NCI-H1930 (cell line): ENCODE measurements at places on chromosomes 2 and 18.
A peak's percentile ranks its signal among the peaks of the same experiment; 100 is the strongest.

- no peak for DNase-seq
Observed at GRCh38 chr2:196131384-196131937, 39.9 kb downstream of the STK17B start.

GRCh38 chr2:15198051-15198450, 363.1 kb downstream of the NBAS start:
- no peak for DNase-seq

DNA sequence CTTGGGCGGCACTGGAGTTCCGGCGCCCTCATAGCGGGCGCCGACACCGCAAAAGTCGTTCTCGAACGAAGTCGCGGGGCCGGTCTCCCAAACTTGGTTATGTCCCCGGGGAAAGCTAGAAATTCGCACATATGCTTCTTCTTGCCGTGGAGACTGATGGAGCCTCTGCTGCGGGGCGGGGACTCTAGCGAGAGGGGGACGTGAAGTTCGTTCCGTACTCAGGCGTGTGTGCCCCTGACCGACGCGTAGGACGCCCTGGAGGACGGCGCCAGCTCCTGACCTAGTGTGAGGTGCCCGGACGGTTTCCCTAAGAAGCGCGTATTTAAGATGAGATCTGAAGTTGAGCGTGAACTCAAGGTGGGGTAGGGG, 465 bp downstream of the RBM44 start:
- no peak for DNase-seq

- DNase-seq, result no peak
Observed at GRCh38 chr2:218465987-218466633, 47.2 kb downstream of the VIL1 start.

DNA sequence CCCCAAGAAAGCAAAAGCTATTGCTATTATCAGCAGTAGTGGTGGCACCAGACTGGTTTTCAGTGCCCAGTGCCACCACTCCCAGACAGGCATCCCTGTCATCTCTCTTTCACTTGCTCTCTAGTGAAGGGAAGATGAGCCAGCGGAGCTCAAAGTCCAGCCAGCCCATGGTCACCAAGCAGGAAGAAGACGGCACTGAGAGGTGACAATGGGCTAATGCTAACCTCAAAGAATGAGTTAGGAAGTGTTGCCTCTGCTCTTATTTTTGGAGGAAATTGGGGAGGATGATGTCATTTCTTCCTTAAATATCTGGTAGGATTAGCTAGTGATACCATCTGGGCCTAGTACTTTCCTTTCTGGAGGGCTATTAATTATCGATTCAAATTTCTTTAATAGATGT, 1.7 kb downstream of the SP140 start:
- DNase-seq, result no peak

- DNase-seq, result no peak
Observed at GRCh38 chr18:34789768-34790344, 79.8 kb downstream of the DTNA start.

- DNase-seq, result no peak
Observed at GRCh38 chr18:907115-907884, 2.6 kb downstream of the ADCYAP1 start.

DNA sequence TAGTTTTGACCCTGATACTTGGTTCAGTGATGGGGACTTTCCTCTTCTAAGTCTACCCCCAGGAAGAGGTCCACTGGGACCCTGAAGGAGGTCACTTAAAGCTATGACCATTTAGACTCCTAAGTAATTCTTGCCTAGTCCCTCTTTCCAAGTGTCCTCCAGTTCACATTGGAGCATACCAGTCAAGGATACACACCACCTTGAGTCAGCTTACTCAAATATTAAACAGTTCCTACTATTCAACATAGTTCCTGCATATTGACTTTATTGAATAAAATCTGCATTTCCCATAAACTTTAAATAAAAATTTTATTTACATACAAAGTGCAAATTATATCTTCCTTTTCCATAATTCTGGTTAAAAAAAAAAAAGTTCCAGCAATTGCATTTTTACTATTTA, 36.3 kb downstream of the SLC5A7 start:
- DNase-seq, result no peak

DNA sequence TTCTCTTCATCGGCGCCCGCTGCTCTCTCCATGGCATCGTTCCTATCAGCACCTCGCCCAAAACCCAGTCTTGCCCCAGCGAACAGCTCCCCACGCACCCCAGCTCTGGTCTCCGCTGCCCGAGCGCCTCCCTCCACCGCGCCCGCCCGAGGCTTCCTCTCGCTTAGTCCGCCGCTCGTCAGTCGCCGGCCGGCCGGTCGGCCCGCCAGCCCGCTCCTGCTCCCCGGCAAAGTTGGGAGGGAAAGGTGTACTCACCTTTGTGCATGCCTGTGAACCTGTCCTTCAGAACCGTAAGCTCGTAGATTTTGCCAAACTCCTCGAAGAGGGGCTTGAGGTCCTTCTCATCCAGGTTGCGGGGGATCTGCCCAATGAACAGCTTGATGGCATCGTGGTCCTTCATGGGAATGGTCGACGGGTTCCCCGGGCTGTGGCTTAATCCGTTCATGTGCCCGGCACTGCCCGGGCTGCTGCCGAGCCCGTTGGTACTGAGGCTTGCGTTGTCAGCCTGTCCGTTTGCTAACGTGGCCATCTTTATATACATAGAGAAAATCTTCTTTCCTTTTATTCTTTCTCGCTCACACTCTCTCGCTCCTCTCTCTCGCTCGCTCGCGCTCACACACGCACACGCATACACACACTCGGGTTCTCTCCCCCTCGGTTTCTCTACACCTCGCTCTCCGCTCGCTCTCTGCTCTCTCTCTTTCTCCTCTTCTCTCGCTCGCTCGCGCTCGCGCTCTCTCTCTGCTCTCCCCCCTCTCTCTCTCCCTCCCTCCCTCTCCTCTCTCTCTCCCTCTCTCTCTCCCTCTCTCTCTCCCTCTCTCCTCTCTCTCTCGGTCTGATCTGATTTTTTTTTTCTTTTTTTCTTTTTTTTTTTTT, at the start of gene CELF4:
TSS of gene CELF4 (minus strand) at position 698 of the 876 bp plus-strand sequence.
- peak; percentile 50 for DNase-seq

GRCh38 chr2:207167099-207167923, 1.6 kb upstream of the KLF7 start:
- DNase-seq, result no peak

DNA sequence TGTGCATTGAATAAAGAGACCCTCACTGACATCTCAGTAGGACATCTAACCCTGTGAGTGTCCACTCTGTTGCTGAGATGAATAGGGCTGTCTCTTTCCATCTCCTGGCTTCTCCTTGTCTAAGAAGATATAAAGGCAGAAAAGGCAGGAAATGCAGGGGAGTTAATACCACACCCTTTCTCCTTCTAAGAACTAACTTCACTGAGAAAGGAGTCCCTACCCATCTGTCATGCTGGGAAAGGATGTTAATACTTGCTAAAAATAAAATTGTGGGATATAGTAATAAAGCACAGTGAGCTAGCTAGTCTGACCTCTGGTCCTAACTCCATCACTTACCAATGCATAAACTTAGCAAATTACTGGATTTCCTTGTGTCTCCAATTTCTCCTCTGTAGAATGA, 213.9 kb upstream of the FIGN start:
- no peak for DNase-seq

- DNase-seq, result no peak
Observed at GRCh38 chr2:115838539-115838938, 1396.1 kb downstream of the DPP10 start.

DNA sequence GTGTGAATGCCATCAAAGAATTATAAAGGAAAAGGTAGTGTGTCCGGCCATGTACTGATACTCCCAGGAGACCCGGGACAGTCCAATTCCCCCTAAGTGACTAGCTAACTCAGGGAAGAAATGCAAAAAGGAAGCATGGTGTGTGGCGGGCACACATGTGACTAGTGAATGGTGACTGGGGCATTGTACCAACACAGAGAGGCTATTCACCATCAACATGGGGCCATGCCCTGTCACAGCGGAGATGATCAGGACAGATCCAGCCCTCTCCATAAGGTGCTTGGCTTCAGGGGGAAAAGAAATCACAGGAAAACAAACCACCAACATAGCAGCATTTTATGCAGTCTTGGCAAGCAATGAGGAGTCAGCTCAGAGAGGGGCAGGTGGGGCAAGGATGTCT, 34.3 kb downstream of the FAM168B start:
- DNase-seq, result no peak

DNA sequence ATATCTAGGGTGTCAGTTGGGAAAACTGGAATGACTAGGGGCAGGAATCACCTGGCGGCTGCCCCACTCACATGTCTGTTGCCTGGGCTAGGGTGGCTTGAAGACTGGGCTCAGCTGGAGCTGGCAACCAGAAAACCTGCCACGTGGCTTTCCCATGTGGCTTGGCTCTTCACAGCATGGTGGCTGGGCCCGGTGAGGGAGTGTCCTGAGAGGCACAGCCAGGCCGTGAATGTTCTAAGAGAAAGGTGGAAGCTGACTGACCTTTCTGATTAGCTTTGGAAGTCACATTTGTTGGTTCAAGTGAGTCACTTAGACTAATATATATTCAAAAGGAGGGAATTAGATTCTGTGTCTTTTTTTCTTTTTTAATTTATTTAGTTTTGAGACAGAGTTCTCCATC, 22.7 kb downstream of the SP5 start:
- DNase-seq, result no peak

DNA sequence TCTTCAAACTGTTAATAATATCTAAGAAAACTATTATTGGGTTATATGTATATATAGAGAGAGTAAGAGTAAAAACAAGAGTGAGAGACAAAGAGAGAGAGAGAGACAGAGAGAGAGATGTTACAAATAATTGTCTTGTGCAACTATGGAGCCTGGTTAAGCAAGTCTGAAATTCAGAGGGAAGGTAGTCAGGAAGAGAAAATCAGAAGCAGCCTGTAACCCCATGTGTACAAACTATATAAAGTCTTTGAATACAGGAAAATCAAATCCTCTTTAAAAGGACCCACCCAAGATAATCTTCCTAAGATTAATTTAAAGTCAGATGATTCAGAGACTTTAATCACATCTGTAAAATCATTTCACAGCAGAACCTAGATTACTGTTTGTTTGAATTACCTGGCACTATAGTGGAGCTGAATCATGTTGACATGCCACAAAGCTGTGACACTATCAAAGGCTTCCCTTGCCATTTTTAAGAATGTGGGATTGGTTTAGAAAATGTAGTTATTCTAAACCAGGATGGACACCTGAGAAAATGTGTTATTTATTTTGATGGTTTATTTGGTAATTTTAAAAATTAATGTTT, 301.7 kb upstream of the FSIP2 start:
- DNase-seq, result no peak

GRCh38 chr18:24918257-24918656, 433.7 kb downstream of the ZNF521 start:
- DNase-seq, result no peak

- DNase-seq, result no peak
Observed at GRCh38 chr2:112694182-112694581, 26.6 kb upstream of the NT5DC4 start.

DNA sequence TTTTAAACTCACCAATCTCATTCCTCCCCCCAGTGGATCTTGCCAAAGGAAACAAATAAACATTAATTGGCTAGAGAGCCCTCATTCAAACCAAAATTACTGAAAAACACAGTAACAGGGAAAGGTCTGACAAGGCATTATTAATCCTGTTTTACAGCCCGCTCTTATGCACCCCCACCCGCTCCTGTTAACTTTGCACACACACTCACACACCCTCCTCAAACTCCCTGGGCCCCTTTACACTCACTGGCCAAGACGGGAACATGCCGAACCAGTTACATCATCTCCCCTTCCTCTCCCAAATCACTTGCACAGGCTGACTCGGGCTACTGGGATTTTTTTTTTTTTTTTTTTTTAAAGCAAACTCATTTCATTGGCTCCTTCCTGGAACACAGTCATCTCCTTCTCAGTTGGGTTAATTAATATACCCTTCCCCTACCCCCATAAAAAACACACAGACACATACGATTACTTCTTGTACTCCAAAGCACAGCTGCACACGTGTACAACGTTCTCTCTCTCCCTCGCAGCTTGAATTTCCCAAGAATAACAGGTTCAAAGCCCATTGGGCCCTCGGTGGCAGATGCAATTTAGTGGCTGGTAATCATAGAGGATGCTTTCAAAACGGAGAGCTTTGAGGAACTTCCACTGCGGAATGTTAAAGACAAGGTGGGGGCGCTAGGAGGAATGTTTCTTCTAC, 31.8 kb downstream of the KLF7 start:
- no peak for DNase-seq

DNA sequence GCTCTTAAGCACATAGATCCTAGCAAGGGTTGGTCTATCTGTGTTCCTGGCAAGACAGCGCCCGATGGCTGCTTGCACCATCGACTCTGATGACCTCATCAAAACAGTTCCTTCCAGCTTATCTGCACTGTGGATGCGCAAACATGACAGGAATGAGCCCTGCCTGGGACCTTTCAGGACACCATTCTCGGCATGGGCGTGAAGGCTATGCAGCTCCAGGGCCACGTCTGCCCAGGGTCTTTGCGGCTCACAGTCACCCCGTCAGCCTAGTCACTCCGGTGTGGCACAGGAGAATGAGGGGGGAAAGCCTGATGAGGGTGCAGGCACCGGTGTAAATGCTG, 147.8 kb upstream of the TWIST2 start:
- no peak for DNase-seq

- DNase-seq, result no peak
Observed at GRCh38 chr2:239398521-239398921, 2.3 kb downstream of the HDAC4 start.

DNA sequence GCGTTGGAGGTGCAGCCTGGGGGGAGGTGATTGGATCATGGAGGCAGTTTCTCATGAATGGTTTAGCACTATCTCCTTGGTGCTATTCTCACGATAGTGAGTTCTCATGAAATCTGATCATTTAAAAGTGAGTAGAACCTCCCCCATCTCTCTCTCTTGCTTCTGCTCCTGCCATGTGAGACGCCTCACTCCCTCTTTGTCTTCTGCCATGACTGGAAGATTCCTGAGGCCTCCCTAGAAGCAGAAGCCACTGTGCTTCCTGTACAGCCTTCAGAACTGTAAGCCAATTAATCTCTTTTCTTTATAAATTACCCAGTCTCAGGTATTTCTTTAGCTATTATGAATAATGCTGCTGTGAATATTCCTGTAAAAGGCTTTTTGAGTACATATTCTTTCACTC, 52.9 kb downstream of the SERPINB7 start:
- DNase-seq, result no peak

DNA sequence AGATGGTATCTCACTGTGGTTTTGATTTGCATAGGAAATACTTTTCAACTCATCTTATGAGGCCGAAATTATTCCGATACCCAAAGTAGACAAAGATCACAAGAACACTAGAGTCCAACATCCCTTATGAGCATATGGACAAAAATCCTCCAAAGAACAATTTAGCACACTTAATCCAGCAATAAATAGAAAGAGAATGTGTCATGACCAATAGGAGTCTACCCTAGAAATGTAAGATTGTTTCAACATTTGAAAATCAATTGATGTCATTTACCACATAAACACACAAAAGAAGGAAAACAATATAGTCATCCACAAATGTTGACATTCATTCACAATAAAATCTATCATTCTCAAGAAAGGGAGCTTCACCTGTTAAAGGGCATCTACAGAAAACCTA, 307.8 kb upstream of the SMIM21 start:
- no peak for DNase-seq
